ENCODE measurements at places on chromosomes 2 and 18.

DNA sequence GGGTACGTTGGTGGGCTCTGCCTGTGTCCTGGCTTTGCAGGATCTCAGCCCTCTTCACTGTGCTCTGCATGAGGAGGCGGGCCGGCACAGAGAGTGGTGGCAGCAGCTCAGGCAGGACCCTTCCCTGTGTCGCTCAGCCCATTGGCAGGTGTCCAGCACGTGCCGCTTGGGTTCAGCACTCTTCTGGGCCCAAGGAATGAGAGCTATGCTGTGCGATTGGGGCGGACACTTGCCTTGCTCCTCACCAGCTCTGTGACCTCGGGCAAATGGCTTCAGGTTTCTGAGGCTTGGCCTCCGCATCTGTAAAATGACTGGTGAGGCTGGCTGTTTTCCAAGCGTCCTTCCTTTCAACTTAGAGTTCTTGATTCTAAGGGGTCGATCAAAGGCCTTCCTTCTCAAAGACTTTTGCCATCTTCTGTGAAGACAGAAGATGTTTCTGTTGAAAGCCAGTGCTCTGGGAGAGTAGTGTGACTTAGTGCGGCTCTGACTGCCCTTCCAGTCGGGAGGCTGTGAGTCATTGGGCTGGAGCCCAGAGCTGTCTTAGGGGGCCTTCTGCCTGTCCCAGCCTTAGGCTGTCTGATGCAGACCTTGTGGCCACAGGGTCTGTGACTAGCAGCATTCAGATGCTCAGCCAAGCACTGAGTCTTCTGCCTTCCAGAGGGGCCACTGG lies 35.6 kb downstream of the GLI2 start:
- no peaks in the 10 kb centered on the region for H3K4me1 ChIP-seq
- no peak overlapping the region for H3K4me3 ChIP-seq
- no peak overlapping the region for H3K27ac ChIP-seq
- peaks cover 25% of the 10 kb centered on the region for H3K27me3 ChIP-seq

DNA sequence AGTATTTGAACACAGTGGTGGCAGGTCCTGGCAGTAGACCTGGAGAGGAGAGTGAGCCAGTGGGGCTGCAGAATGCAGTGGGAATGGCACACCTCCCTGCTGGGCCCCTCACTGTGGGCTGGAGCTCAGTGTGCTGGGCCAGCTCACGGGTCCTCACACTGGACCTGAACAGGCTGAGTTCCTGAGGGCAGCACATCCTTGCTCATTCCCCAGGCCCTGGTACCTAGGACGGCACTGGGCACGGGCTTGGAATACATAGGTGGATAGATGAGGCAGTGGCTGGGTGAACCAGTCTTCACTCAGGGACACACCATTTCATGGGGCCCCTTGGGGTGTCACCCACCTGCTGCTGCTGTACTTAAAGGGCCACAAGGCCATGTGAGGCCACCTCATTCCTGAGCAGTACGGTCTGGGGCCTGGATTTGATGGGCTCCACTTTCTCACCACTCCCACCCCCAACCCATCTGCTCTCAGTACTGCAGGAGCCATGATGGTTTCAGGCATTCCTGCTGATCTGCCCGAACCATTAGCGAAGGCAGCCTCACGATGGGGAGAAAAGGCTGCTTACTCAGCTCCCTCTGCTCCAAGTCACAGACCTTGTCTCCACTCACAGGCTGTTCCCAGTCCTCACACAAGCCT lies 4.2 kb downstream of the TMEM177 start:
- no peak overlapping the region for H3K4me3 ChIP-seq
- no peak overlapping the region for H3K27ac ChIP-seq
- H3K4me1 ChIP-seq, result peaks cover 10% of the 10 kb centered on the region
- no peaks in the 10 kb centered on the region for H3K36me3 ChIP-seq
- no peak for DNase-seq

GRCh38 chr2:230691005-230691647 lies 21.5 kb upstream of the CAB39 start:
- H3K4me1 ChIP-seq, result peaks cover 97% of the 10 kb centered on the region
- no peaks in the 10 kb centered on the region for H3K36me3 ChIP-seq
- no peak overlapping the region for H3K4me3 ChIP-seq
- H3K27me3 ChIP-seq, result no peaks in the 10 kb centered on the region
- peak; percentile 83 for DNase-seq
- peak overlapping the region; percentile 84 for H3K27ac ChIP-seq

DNA sequence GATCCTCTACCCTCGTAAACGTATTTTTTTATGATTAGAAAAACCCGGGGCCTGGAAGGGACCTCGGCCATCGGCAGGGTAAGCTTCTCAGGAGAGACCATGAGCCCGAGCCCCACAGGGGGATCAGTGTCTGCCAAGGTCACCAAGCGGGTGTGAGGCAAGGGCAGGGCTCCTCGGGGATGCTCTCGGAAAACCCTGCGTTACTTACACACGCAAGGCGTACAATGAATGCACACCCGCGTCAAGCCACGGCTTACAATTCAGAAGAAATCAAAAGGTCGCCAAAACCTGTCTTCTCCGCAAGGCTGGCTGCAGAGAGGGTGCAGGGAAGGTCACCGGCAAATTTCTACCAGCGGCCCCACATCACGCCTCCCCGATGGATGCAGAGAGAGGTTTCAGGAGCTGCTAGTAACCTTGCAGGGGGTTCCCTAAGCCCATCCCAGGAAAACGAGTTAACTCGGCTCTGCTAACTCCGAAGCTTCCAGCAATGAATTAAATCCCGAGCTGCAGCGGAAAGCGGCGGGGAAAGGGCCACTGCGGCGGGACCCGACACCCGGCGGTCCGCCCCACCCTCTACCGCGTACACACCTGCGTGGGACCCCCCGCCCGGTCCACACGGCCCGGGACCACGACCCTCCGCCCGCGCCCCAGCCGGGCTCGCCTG lies 638 bp downstream of the ST3GAL5 start:
- no peaks in the 10 kb centered on the region for H3K27me3 ChIP-seq
- H3K36me3 ChIP-seq, result no peaks in the 10 kb centered on the region
- DNase-seq, result no peak
- peaks cover 41% of the 10 kb centered on the region for H3K4me1 ChIP-seq

GRCh38 chr2:119028327-119029174 lies 86.6 kb downstream of the MARCO start:
- H3K27me3 ChIP-seq, result no peaks in the 10 kb centered on the region
- H3K4me1 ChIP-seq, result no peaks in the 10 kb centered on the region
- H3K4me3 ChIP-seq, result no peak overlapping the region
- no peak overlapping the region for H3K27ac ChIP-seq
- no peaks in the 10 kb centered on the region for H3K36me3 ChIP-seq

DNA sequence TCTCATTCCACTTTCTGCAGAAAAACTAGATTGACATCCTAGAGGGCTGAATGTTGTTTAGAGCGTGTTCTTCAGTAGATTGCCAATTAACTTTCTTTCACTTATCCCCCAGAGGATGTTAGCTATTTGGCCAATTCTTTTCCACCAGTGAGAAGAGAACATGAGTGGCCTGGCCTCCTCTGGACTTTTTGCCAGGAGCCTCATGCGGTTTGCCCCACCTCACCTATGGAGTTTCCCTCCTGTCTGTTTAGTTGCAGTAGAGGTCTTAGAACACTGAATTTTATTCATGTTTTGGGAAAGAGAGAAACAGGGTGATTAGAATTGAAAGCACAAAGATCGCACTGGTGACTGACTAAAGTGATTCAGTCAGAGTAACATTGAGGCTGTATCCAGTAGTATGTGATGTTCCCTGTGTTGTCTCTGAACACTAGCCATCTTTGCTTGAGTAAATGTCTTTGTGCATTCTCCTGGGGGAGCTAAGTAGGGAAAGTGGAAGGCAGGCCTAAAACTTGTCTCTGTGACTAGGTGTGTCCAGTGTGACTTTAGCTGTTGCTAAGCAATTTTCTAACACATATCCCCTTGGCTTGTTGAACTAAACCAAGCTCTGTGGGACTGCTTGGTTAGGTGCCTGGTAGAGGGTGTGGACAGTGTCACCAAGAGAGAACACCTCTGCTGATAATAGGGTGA lies 34.0 kb downstream of the UGP2 start:
- no peak overlapping the region for H3K27ac ChIP-seq
- H3K4me3 ChIP-seq, result no peak overlapping the region
- no peak for DNase-seq

GRCh38 chr2:85355073-85355410 lies 473 bp downstream of the ELMOD3 start:
- H3K4me1 ChIP-seq, result peaks cover 16% of the 10 kb centered on the region
- H3K4me3 ChIP-seq, result peak overlapping the region; percentile 87
- no peak overlapping the region for H3K27ac ChIP-seq
- peaks cover 8% of the 10 kb centered on the region for H3K36me3 ChIP-seq
- DNase-seq, result no peak

DNA sequence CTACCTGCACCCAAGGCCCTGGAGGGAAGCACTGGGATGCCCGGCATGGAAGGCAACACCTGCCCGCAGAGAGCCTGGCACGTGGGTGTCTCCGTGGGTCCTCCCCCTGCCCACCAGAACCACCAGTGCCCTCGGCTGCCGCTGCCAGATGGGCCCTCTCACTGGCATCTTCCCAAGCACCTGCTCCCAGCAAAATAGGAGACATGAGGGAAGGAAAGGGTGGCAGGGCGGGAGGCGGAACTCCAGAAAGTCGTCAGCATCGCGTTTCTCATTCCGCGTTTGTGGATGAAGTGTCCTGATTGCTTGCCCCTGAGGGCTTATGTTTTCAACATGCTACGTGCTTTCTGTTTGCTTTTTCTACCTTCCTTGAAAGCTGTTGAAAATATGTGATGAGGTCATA lies 8.8 kb upstream of the SNTG2 start:
- no peak overlapping the region for H3K4me3 ChIP-seq
- H3K27me3 ChIP-seq, result peaks cover 84% of the 10 kb centered on the region
- H3K27ac ChIP-seq, result no peak overlapping the region
- H3K36me3 ChIP-seq, result no peaks in the 10 kb centered on the region
- no peaks in the 10 kb centered on the region for H3K4me1 ChIP-seq
- no peak for DNase-seq

DNA sequence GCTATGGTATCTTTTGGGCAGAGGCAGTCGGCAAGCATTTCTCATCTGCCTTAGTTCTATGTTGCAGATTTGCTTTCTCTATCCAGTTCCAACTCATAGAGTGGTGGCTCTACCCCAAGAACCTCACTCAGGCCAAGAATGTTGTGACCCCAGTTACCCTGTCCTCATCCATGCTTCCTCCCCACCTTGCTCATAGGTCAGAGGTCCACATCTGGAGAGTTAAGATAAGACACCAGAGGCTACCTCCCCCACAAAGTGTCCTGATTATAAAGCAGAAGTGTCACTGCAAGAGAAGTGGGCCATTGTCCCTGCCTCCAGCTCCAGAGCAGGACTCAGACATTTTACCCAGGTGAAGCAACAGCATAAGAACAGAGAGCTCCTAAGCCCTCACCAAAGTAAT lies 276.8 kb upstream of the CHST9 start:
- no peak overlapping the region for H3K27ac ChIP-seq
- H3K36me3 ChIP-seq, result no peaks in the 10 kb centered on the region
- H3K4me3 ChIP-seq, result no peak overlapping the region
- no peak for DNase-seq

DNA sequence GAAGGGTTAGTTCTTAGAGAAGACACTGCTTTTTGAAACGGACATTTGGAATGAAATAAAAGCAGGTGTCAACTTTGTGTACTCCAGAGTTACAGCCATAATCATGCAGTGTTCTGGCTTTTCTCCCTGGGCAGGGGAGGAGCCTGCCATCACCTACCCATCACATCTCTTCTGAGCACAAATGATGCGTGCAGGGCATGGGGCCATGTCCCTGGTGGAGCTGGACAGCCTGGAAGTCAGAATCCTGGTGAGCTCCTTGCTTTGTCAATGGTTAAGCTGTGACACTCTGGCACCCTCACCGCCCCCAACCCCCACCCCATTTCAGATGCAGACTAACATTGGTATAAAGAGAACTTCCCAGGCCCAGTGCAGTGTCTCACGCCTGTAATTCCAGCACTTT lies 53.1 kb downstream of the PDCL3 start:
- H3K36me3 ChIP-seq, result no peaks in the 10 kb centered on the region
- no peak overlapping the region for H3K27ac ChIP-seq
- H3K4me3 ChIP-seq, result no peak overlapping the region
- DNase-seq, result no peak
- no peaks in the 10 kb centered on the region for H3K4me1 ChIP-seq
- no peaks in the 10 kb centered on the region for H3K27me3 ChIP-seq

DNA sequence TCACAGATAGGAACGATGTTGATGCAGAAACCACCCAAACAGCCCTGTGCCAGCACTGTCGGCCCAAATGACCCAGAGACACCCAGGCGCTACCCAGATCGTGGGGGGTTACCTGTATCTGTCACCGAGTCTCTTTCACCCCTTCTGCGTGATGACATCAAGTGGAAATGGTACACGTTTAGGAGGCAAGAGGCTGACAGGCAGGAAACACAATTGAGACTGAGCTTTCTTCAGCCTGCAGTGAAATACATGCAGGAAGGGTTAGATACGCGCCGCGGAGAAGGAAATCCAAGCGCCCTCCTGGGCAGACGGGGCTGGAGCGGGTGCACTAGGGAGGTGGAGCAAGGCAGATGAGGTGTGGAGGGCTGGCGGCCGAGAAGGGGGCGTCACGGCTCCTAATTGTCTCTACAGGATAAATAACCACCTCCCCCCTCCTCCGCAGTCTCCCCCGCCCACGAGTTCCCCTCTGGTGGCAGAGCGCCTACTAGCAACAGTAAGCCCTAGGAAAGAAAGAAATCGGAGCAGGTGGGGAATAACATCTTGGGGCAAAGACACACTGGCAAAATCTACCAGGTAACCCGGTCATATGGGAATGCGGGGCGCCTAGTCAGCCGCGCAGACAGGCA lies at the start of gene RNF152:
Gene RNF152 (minus strand): TSS at position 325 of the 626 bp plus-strand sequence. CDS start 76,544 bp downstream, outside the sequence.
- H3K36me3 ChIP-seq, result no peaks in the 10 kb centered on the region
- peak within 1 kb of the TSS; percentile 43 for H3K4me3 ChIP-seq
- DNase-seq, result no peak
- H3K27me3 ChIP-seq, result no peaks in the 10 kb centered on the region
- no peaks in the 10 kb centered on the region for H3K4me1 ChIP-seq

GRCh38 chr18:650428-650858 lies 7.0 kb upstream of the TYMS start:
- H3K27me3 ChIP-seq, result no peaks in the 10 kb centered on the region
- H3K27ac ChIP-seq, result no peak overlapping the region
- no peak for DNase-seq
- H3K4me1 ChIP-seq, result no peaks in the 10 kb centered on the region
- no peak overlapping the region for H3K4me3 ChIP-seq
